ENCODE measurements at places on chromosomes 13 and 19.

DNA sequence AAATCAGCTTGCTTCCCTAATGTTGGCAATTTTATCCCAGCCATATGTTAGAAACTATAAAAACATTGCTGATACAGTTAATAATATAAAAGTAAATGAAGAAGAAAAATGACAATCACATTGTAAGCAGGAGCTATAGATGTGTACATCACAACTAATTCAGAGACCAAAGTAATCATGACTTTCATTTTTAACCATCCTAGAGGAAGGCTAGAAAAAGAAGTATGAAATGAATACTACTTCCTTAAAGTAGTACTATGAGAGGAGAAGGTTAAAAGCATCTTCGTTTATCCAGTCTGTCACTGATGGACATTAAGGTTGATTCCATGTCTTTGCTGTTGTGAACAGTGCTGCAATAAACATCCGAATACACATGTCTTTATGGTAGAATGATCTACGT lies 135.5 kb downstream of the IRS2 start:
- no peak for DNase-seq

DNA sequence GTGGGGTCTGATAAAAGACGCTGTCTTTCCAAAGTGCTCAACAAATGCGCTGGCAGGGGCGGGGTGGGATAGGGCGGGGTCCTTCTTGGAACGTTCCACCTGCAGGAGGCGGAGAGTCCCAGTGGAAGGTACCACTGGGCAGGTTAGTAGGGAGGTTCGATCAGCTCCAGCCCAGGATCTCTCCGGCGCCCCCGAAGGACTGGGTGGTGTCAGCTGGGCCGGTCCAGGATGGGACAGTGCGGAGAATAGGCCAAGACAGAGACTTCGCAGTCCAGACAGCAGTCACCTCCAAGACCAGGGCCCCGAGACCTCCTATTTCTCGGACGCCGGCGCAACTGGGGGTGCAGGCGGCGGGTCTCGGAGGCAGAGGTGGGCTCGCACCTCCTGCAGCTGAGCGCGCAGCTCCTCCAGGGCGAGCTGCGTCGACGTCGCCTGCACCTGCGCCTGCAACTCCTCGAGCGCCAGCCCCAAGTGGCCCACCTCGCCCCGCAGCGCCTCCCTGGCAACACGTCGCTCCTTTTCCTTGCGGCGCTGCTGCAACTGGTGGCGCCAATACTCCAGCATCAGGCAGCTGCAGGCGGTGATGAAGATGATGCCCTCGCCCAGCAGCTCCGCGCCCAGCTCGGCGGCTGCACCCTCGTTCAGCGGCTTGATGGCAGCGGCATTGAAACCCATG lies 21.6 kb downstream of the VASP start:
- DNase-seq: peak; percentile 73

- no peak for DNase-seq
Observed at GRCh38 chr19:51509823-51510660, 8.4 kb upstream of the SIGLEC12 start.

DNA sequence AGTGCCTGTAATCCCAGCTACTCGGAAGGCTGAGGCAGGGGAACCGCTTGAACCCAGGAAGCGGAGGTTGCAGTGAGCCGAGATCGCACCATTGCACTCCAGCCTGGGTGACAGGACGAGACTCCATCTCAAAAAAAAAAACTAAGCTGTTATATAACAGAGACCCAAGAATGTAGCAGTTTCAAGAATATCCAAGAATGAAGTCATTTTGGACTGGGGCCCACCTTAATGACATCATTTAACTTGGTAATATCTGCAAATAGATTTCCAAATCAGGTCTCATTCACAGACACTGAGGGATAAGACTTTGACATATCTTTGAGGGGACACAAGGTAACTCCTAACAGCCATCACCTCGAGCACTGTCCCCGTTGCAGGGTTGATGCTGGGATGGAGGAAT lies 36.5 kb upstream of the MRI1 start:
- no peak for DNase-seq

- peak; percentile 24 for DNase-seq
Observed at GRCh38 chr13:90867336-90867683, 480.2 kb upstream of the MIR17HG start.

DNA sequence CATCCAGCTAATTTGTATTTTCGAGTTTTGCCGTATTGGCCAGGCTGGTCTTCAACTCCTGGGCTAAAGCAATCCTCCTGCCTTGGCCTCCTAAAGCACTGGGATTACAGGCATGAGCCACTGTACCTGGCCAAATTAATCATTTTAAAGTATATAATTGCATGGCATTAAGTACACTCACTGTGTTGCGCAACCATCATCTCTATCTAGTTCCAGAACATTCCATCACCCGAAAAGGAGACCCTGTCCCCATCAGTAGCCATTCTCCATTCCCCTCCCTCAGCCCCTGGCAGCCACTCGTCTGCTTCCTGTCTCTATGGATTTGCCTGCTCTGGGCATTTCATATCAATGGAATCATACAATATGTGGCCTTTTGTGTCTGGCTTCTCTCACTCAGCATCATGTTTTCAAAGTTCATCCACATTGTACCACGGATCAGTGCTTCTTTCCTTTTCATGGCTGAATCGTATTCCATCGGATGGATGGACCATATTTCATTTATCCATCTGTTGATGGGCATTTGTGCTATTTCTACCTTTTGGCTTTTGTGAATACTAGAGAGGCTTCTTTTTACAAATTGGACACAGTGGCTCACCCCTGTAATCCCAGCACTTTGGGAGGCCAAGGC lies 13.1 kb downstream of the PGPEP1 start:
- no peak for DNase-seq

DNA sequence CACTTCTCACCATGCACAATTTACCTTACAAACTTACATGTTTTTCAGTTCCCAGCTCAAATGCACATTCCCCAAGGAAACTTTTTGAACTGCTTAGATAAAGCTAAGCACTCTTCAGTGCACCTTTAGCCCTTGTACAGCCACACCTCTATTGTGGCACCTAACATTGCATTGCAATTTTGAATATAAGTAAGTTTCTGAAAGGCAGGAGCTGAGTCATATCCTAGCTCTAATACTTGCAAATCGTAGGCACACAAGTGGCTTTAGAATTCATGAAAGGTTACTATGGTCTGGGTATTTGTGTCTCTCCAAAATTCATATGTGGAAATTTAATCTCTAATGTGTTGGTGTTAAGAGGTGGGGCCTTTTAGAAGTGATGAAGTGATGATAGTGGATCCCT lies 4.9 kb upstream of the ESD start:
- no peak for DNase-seq

GRCh38 chr13:63025741-63026140 lies 1610.1 kb upstream of the PCDH20 start:
- no peak for DNase-seq

DNA sequence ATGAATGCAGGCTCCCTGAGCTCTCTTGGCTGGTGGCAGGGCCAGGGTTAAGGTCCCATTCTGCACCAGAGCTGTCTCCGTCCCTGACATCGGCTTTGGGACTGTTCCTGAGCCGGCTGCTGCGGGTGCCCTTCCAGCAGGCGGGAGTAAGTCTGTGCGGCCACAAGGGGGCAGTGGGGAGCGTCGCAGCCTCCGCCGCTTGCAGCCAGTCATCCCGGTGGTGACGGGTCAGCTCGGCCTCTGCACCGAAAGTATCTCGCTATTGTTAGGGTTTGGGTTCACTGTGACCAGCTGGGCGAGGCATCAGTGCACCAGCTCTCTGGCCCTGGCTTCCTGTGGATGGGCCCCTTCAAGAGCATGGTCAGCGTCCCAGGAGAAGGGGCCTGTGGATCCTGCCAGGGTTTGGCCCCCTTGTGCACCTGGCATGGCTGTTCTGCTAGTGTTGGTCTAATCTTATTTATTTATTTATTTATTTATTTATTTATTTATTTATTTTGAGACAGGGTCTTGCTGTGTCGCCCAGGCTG lies 15.1 kb downstream of the NDUFB7 start:
- DNase-seq: peak; percentile 84

DNA sequence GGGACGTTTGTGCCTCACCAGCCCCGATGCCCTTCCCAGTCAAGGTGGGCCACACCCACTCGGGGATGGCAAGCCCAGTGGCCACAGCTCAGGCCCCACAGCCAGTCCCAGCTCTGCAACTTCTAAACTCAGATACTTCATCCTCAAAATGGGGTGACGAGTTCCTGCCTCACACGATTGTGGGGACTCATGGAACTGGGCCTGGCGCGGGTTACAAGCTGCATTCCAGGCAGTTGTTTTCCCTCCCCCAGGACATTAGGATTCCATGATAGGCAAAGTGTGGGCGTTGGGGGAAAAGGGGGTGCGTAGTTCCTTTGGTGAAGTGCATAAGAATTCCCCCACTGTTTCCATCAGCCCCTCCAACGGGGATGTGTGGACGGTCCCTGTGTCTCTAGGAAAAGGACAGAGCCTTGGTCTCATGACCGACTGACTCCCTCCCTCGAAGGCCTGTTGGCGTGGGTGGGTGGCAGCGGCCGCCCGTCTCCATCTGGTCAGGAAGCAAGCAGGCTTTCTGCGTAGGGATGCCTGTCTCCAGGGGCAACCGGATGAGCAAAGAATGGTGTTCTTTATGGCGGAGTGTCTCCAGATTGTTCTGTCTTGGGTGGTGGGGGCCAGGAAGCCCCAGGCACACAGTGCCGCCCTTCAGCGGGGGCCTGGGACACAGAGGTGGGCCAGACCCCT lies 21.1 kb upstream of the NPAS1 start:
- no peak for DNase-seq

DNA sequence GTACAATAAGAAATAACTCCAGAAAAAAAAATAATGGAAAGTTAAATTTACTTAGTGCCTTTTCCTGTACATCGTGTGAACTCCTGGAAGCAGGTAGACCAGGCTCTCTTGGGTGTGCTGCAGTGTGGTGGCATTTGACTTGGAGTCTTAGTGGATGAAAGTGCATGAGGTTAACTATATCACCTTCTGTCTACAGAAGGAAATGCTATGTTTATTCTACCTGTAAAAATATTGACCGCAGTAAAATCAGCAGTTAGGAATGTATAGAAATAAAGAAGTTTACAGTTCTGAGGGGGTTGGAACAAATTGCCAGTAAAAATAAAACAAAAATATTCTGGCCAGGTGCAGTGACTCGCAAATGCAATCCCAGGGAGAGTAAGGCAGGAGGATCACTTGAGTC lies 722.1 kb downstream of the LIG4 start:
- no peak for DNase-seq

- no peak for DNase-seq
Observed at GRCh38 chr13:79392882-79393563, 13.0 kb downstream of the RBM26 start.

- DNase-seq: no peak
Observed at GRCh38 chr13:39959497-39960144, 304.2 kb downstream of the COG6 start.

GRCh38 chr13:107348471-107348870 lies 780.5 kb upstream of the ARGLU1 start:
- no peak for DNase-seq

- no peak for DNase-seq
Observed at GRCh38 chr13:40207001-40207478, 459.4 kb downstream of the FOXO1 start.

- DNase-seq: peak; percentile 64
Observed at GRCh38 chr13:113034451-113035212, 65.6 kb downstream of the MCF2L start.

Measured in putamen (tissue), 1 donor.